Glomerular endothelial cell (primary cell): ENCODE measurements at places on chromosomes 2 and 18.

DNA sequence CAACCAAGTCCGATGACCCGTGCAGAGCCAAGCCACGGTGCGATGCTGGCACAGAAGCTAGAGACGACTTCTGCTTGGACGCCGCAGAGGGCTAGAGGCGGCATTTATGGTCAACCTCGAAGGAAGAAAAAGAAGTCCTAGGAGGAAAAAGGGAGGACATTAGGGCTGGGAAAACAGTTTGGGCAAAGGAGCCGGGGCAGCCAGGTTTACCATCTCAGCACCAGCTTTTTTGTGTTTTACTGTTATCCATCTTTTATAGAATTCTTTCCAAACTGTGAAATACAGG is 643 bp upstream of the DTNB start:
- DNase-seq, result no peak

GRCh38 chr2:239882331-239882732 is 142.8 kb downstream of the NDUFA10 start:
- DNase-seq, result peak; percentile 5

- DNase-seq, result no peak
These were observed 817 bp downstream of the DSC2 start for GRCh38 chr18:31101183-31102024.

DNA sequence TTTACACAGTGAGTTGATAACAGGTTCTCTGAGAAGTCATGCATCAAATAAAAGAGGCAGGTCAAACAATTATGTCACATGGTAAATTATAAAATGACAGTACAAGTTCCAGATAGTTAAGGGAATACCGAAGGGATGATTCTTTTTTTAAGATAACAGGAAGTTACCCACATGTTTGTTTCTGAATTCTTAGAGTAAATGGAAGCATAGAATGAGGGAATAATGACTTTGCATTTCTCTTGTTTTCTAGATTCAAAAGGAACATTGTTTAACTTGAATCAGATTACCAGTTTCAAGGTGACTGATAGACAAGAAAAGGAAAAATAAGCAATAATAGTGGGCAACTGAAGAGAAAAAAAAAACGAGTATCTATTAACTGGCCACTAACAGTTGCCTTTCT is 124.5 kb downstream of the MIB1 start:
- DNase-seq, result no peak

DNA sequence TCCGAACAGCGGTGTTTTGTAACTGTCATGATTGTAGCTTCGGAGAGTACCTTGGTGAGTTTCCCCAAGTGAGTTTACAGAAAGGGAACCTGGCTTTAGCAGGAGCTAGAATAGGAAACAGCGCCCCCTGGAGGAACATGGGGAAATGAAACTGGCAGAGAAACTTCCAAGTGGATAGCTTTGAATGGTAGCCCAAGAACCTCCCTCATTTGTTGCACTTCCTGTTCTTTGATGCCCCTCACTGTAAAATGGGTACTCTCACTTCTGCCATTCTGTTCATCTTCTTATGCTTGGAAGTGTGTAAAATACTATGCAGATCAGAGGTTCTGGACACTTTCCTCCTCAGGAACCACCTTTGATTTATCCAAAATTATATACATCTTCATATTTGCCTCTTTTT is 36.2 kb downstream of the CHST10 start:
- DNase-seq, result peak; percentile 72

DNA sequence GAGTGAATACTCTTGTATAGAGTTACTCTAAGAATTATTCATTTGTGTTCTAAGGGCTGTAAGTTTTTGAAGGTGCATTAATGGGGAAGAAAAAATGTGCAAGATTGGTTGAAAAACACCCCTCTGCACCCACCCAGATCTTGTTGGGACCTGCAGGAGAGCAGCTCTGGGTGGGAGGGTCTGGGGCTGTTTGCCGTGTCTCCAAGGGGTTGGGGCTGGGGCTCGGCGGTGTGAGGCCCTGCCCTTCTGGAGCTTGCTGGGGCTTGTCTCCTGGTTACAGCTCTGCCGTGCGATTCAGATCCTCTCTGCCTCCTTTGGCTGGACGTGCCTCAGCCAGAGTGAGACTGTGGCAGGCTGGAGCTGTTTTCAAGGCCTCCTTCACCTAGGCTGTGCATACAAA is 26.1 kb downstream of the IGFBP2 start:
- no peak for DNase-seq

GRCh38 chr18:63831080-63831788 is 56.0 kb downstream of the SERPINB7 start:
- no peak for DNase-seq

DNA sequence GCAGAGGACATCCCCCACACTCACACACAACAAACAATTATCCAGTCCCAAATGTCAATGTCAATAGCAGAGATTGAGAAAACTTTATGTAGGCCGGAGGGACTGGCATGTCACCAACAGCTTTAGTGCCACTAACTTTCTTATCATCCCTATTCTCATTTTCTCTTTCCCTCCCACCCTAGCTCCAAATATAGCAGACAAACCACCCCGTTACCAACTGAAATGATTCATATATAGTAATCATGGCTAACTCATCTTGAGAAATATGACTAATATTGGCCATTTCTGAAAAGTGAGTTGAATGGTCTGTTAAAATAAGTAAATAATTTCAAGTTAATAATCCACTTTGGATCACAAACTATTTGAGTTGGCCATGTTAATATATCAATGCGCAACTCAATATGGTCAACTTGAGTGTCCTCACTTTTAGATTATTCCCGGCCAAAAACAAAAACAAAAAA is 242.1 kb upstream of the RND3 start:
- no peak for DNase-seq

GRCh38 chr18:63259567-63260379 is 59.8 kb downstream of the BCL2 start:
- no peak for DNase-seq

DNA sequence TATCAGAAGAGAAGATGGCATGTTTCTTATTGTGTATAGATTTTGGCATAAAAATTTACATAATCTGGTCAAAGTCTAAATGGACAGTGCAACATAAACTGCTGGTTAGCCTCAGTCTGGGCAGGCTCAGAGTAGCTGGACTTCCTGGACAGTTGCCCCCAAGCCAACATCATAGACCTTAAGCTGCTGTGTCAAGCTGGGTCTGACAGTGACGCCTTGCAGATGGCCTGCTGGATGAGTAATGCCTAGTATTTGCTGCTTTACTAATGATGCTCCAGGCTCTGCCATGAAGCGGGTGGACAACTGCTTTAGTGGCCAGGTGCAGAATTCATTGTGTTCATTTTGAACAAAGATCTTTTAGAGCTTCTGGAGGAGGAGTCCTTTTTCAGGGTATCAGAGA is 603.7 kb upstream of the ZEB2 start:
- DNase-seq, result no peak

GRCh38 chr2:172299741-172300140 is 127.6 kb upstream of the ITGA6 start:
- no peak for DNase-seq

DNA sequence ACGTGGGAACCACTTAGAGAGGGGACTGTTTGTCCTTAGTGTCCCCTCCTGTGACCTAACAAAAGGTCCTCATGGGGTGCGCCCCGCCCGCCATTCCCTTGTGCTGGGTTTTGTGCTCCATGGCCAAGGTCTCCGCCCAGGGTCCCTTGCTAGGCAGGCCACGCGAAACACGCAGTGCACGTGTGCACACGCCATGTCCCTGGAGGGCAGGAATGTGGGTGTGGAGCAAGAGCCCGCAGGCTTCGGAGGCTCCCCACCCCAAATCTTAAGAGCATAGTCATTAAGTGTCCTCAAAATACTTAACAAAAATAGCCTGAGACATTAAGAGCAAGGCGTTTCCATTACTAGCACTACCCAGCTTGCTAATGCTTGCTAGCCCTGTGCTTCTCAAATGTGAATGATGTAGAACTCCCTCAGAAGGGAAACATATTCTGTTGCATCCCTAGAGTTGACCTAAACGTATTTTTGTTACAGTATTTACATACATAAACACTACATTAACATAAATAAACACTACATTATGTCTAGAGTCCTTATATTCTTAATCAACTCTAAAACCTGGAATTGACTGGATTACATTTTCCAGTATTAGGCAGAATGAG is 117.6 kb upstream of the APCDD1 start:
- no peak for DNase-seq

GRCh38 chr18:47595831-47596501 is 334.5 kb downstream of the SMAD2 start:
- no peak for DNase-seq

GRCh38 chr2:116668691-116669090 is 1145.8 kb upstream of the DDX18 start:
- no peak for DNase-seq

DNA sequence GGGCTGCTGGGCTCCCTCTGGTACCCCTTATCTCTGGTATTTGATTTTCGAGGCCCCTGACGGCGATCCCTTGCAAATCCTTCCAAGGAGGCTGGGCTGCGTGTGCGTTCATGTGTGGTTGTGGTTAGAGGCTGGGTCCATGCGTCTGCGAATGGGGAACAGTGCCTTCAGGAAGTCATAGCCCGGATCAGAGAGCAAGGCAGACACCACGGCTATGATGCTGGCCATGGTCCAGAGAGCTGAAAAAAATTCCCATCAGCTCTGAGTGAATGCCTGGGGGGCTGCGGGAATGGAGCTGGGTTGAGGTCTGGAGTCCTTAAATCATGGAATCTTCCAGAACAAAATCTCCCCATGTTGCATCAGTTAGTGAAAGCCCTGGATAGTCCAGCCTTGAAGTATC is 145.5 kb downstream of the ACKR3 start:
- DNase-seq, result no peak

DNA sequence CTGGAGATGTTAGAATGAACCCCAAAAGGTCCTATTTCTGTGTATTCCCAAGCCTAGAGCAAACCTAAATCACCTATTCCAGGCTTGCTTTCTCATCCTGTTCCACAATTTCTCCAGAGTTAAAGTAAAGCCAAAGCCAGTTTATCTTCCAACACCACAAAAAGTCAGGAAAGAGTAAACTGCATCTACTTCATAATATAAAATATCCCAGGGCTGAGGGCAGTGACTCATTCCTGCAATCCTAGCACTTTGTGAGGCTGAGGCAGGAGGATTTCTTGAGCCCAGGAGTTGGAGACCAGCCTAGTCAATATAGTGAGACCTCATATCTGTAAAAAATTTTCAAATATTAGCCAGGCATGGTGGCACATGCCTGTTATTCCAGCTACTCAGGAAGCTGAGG is 241.4 kb downstream of the CDH20 start:
- DNase-seq, result no peak

GRCh38 chr2:203852760-203853159 is 14.8 kb upstream of the CTLA4 start:
- DNase-seq, result no peak

DNA sequence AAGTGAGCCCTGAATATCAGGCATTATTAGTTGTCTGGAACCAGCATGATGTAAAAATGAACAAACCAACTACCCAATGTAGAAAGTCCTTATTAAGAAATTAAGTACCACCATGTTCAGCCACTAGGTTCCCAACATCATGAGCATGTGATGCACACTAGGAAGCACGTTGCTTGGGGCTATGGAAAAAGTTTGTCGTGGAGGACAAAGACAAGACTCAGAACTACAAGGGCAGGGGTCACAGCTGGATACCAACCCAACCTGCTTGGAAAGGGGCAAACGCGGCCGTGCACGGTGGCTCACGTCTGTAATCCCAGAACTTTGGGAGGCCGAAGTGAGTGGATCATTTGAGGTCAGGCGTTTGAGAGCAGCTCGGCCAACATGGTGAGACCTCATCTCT is 64.0 kb downstream of the ADNP2 start:
- DNase-seq, result no peak

DNA sequence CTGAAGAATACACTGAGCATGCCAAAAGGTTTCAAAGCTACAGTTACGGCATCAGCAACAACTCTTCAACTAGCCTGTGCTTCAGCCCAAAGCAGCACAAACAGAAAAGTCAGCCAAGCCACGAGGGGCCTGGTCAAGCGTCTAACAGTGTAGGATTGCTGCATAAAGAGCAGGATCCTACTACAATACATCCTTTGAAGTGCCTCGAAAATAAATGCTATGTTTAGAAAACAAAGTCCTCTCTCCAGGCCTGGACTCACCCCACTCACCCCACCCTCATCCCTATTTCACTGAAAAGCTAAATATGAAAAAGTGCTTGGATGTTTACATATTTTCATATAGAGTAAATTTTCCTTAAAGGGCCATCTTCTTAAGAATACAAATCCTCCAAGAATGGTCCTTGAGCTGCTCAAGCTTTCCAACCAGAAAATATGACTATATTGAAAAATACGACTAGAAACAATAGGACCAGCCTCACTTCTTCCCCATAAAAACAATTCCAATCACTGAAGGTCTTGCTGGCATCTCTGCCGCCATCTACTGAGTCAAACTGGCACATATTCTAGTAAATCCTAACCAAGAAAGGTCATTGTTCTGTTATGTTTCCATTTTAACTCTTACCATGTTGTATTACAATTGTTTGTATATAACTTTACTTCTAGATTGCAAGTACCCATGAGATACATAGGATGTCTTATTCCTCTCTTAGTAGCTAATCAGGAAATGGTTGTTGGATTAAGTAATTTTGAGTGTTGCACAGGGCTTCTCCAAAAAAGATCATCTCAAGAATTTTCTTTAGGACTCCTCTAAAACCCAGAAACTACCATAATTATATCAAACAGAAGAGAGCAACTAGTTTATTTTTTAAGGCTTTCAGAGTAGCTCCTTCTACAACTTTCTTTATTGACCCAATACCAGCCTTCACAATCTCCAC is 63.6 kb downstream of the CLHC1 start:
- no peak for DNase-seq

- DNase-seq, result no peak
These were observed 586.7 kb downstream of the CCDC85A start for GRCh38 chr2:56770490-56770889.

DNA sequence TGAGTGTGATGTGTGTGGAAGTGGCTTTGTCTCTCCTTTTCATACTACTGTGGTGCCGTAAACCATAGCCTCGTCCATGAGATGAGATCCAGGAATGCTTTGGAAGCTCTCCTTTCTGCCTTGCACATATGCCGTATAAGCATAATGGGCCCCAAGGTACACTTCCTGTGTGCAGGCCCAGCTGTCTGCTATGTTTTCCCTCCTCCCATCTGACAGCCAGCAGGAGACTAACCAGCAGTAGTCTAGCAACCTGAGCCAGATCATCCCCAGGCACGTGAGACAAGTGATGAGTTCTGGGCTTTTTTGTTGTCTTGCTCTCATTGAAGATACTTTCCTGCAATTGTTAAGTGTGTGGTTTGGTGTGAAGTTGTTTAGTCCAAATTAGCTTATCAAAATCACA is 555.5 kb upstream of the LRRTM4 start:
- DNase-seq, result no peak

GRCh38 chr2:131014141-131014540 is 79.1 kb downstream of the FAM168B start:
- DNase-seq, result no peak

DNA sequence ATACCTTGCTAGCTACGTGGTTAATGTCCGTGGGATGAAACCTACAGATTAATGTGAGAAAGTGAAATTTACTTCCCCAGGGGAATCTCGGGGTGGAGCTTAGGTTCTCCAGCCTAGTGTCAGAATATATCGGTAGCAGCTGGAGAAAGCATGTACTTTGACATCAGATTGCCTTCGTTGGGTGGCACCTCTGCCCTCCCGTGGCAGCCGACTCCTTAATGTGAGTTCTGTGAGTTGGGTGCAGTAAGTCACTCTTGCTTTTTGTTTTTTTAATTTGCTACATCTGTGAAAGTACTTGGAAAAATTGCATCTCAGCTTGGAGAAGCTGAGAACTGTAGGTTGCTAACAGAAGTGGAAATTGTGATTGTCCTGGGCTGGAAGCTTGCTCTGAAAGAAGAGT is 3.6 kb downstream of the KLF11 start:
- no peak for DNase-seq
